ENCODE measurements at places on chromosomes 5 and 9.
A peak's percentile ranks its signal among the peaks of the same experiment; 100 is the strongest.

GRCh38 chr5:142110046-142110531, 1.5 kb downstream of the NDFIP1 start:
- DNase-seq, result no peak

GRCh38 chr9:97943308-97943855, 5.4 kb upstream of the HEMGN start:
- no peak for DNase-seq

- no peak for DNase-seq
Observed at GRCh38 chr5:95826949-95827891, 4.7 kb upstream of the GLRX start.

- DNase-seq, result no peak
Observed at GRCh38 chr9:34993502-34994259, 4.1 kb downstream of the DNAJB5 start.

DNA sequence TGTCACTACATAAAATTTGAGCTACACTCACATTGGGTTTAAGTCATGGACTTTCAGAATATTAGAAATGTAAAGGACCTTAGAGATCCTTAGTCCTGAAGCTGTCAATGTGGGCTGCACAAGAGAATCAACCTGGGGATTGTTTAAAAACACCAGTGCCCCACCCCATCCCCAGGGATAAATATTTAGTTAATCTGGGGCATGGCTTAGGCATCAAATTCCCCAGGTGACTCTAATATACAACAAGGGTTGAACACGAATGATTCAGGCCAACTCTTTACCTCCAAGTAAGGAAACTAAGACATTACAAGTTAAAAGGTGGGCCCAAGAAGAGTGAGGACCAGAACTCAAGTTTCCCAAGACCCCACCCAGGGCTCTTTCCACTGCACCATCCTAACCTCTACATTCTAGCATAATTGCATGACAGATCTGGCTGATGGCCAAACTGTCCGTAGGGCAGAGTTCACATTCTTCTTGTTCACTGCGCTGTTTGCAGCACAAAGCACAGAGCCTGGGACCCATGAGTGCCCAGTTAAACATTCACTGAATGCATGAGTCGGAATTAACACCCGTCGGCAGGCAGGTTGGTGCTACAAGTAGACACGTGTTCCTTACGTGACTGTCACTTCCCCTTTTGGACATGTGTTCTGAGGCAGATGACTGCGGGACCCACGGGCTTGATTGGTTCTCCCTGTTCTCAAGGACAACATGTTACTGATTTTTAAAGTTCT, 25.2 kb downstream of the CYFIP2 start:
- DNase-seq, result no peak

- DNase-seq, result no peak
Observed at GRCh38 chr9:105403552-105404248, 44.1 kb upstream of the FSD1L start.

GRCh38 chr5:169350759-169351240, 49.9 kb upstream of the SLIT3 start:
- no peak for DNase-seq

GRCh38 chr5:169746147-169746694, 109.1 kb downstream of the DOCK2 start:
- no peak for DNase-seq

DNA sequence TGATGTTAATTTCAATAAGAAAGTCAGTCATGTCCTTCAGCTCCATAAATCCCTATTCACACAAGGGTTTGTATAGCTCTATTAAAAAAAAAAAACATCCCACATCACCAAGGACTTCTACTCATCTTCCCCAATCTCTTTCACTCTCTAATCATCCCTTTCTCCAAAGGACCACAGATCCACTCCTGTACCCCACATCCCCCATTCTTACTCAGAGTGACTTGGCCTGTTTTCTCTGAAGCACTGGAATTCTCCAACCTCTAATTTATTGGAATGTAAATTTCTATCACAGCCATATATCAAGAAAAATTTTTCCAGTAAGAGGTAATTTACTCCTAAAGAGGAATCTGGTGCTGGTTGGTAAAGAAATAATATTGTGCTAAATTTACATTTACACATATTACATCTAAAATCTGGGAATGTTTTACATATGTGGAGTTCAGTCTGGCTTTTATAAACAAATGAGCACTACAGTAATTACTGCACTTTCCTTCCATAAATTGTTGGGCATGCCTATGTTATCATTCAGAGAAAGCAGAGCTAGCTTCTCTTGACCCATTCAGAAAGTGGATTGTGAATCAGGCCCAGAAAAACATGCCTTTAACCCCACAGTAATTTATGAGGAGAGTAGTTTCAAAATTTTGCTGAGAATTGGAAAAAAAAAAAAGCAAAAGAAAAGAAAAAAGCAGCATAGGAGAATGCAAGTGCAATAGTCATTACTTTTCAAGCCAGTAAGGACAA, 399.5 kb upstream of the TNC start:
- DNase-seq, result no peak

- DNase-seq, result no peak
Observed at GRCh38 chr9:128406848-128407391, 13.7 kb upstream of the CERCAM start.

- DNase-seq, result peak; percentile 58
Observed at GRCh38 chr9:93048566-93049448, 9.7 kb upstream of the SUSD3 start.

GRCh38 chr5:176884571-176884890, 14.6 kb downstream of the HK3 start:
- no peak for DNase-seq

- no peak for DNase-seq
Observed at GRCh38 chr5:143865426-143866025, 53.6 kb downstream of the HMHB1 start.

GRCh38 chr5:149790276-149790675, 60.2 kb downstream of the PPARGC1B start:
- DNase-seq, result no peak
